ENCODE measurements at places on chromosomes 4 and X.

GRCh38 chrX:43822014-43822413, 60.2 kb downstream of the MAOB start:
- no peak for DNase-seq

DNA sequence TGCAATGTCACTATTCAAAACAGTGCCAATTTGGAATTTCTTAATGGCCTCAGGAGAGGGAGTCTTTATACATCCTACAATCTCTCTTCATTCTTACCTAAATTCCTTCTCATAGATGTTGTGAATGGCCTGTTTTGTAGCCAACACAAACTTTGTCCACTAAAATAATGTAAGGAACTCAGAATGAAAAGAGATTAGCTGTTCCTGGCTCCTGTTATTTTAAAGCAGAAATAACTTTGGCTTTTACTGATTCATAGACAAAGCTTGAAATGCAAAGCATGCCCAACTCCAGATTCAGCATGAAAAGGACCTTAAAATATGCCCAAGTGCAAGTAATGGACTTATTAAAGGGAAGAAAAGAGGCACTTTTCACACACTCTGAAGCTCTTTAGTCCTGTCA, 146.0 kb upstream of the GPC4 start:
- no peak for DNase-seq

DNA sequence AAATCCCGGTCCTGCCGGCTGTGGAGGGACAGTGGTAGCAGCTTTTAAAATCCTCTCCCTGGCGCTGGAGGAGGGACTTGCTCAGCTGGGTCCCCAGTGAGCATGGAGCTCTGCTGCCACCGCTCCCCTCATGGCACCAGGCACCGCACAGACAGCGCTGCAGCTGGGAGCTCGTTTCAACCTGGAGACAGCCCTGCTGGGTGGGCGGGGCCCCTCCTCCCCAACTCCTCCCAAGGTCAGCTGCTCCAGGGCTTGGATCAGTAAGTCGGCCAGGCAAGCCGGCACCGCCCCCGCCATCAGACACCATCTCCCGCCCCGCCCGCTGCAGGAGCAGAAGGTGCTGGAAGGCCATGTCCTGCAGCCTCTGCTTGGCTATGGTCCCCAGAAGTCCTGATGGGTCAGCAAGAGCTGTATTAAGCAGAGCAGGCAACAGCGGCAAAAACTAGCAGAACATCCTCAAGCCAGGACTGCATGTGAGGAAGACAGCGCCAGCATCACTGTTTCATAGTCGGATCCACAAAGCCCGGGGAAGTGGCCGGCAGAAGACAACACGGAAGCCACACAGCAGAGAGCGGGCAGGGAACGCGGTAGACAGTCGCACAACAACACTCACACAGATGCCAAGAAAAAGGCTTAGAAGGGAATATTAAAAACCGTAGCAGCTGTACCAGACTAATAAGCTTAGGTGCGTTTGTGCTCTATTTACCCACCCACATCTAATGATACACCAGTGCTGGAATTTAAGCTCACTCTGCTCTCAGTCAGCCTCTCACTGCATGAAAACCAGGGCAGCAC, 16.2 kb downstream of the ZFYVE28 start:
- DNase-seq, result no peak

DNA sequence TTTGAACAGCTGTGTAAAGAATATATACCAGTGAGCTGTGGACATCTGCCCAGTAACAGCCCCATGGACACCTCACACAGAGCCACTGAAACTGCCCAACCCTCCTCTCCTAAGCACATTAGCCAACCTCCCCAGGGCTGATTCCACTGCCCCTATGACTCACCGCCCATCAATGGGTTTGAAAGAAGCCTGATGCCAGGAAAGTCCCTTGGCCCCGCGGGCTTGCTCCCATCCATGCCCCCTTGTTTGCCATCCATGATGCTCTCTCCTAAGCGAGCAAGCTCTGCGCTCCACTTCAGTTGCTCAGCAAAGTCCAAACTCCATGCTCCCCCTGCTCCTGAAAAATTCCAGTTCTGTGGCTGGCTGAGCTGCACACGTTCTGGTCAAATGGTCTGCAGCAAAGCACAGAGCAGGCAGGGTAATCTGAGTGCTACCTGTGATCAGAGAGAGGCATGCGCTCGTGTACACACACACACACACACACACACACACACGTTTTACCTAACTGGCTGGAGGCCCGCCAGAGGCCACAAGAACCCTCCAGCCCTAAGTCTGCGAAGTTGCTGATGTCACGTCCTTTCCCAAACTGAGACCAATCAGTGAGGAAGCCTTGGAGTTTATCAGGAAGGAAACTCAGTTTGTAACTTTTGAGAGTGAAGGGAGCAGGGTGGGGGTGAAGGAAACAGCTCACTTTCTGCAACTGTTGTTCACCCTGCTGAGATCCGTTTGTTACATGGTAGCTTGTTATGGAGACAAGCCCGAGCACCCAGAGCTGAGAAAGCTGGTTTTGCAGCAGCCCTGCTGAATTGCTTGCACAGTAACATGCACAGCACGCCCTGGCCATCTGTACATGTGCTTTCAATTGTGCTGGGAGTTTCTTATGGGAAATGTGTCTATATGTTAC, at the start of gene ASB9:
Gene ASB9 (minus strand): TSS at position 466 of the 904 bp plus-strand sequence. CDS start 209 bp downstream, at position 257.
- DNase-seq, result peak; percentile 72

- no peak for DNase-seq
Measured at GRCh38 chrX:46912603-46913491, 626 bp downstream of the JADE3 start.

GRCh38 chrX:136039968-136040367, 54.7 kb downstream of the SLC9A6 start:
- no peak for DNase-seq

DNA sequence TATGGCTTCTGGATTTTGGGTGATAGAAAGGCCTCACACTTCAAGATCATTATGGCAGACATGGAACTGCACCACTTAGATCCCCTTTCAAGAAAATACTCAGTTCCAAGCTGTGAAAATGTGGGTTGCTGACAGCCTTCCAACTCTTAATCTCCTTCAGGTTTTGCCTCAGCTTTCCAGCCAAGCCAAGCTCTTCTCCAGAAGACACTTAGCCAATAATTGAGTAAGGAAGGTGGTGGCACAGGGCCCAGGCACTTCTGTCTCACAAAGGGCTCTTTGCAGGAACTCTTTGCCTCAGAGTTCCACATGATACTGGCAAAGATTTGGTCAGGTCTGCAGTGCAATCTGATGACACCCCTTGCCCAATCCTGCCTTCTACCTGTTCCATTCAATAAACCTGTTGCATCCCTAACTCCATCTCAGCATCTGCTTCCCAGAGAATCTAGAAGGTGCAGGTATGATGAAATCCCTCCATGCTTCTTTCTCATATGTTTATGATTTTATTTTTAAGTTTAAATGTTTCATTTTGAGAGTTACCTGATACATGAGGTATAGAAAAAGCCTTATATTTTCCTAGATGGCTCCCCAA, 30.6 kb downstream of the ANXA5 start:
- no peak for DNase-seq

Data from fibroblast of the conjunctiva (primary cell).